Skeletal muscle cell (primary cell): ENCODE measurements at places on chromosomes 3 and 15.

DNA sequence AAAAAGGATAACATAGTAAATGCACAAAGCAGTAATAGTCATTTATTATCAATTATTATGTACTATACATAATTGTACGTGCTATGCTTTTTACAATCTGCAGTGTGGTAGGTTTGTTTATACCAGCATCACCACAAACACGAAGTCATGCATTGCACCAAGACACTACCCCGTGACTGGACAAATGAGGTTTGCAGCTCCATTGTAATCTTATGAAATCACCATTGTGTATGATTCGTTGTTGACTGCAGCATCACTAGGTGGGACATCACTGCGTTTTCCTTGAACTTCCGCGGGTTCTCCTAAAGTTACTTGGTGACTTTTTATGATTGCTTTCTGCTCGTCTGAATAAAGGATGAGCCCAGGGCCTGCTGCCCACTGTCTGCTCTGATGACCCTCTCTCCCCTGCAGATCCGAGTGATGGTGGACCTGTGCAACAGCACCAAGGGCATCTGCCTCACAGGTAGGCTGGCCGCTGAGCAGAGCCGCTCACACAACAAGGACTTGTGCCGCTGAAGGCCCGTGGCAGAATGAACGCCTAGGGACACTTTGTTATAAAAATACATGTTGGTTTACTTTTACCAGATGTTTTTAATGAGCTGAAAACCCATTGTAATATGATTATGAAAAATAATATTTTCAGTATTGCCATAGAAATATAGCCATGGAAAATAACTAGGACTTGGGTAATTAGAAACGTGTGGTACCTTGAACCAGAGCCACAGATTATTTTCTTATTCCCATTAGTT, 35.8 kb downstream of the GLDN start:
- DNase-seq = peak; percentile 53

DNA sequence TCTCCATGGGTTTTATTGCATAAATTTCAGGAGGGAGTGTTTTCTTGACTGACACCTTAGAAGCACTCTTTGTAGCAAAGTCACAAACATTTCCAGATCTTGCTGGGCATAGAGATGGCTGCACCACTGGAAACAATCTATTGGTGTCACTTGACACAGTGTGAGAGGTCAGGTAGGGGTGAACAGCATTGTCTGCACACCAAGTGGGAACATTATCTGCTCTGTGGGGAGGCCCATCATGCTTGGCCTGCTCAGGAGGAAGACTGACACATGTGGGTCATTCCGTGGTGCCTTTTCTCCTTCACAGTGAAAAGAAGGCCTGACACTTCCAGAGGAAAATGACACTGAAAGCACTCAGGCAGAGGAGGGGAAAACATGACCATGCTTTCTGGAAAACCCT, 149.9 kb upstream of the GALNT15 start:
- no peak for DNase-seq

DNA sequence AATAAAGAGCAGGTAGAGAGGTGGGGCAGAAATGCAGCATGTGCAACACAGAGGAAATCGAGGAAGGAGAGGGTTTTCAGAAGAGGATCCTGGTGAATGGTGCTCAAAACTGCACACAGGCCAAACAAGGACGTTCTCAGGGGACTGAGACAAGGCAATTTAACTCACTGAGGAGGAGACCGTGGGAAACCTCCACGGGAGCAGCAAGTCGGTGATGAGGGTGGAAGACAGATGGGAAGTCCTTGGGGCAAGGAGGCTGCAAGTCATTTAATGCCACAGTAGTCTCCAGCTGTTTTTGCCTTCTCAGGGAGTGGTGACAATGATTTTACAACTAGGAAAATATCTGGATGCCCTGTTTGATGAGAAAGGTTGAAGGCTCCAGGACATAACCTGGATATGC, 11.5 kb upstream of the PDIA5 start:
- no peak for DNase-seq

DNA sequence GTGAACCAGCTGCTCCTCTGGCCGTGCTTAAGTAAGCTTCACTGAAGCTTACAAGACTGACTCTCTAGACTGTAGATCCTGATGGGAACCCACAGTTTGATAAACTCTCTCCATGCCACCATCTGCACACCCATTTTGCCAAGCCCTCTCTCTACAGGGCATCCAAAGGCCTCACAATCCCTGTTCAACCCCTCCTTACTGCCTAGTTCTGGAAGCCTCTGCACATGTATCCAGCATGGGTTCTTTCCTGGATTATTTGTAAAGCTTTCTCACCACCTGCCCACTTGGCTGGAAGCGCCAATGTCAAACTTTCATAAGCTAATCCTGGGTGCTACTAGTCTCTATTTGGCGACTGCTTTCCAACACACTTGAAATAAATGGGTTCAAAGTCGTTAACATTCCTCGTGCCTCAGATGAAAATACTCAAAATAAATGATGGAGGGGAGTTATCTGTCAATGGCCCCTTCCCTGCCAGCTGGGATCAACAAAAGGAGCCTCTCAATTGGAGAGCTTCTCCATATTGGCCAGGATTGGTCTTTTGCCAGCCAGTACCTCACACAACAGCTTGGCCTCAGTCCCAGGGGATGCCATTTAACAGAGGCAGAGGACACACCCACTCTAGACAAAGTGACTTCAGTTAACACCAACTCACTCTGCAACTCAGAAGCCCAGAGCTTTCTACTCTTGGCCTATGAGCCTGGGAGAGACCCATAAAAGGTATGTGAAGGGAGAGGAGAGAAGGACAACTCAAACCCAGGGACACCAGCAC, 48.1 kb downstream of the SH3BP5 start:
- no peak for DNase-seq

DNA sequence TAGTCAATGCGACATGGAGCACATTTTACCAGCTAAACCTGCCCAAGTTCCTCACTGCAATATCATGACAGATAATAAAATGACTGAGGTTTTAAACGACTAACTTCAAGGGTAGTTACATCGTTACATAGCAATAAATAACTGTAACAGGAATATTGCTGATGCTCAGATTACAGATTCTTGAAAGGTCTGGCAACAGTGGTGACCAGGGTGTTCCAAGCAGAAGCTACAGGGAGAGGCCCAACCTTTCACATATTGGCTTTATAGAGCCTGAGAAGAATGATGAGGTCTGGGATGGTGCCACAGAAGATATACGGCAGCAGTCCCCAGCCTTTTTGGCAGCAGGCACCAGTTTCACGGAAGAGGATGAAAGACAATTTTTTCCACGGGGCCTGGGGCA, 51.1 kb upstream of the CSPG5 start:
- DNase-seq = no peak

DNA sequence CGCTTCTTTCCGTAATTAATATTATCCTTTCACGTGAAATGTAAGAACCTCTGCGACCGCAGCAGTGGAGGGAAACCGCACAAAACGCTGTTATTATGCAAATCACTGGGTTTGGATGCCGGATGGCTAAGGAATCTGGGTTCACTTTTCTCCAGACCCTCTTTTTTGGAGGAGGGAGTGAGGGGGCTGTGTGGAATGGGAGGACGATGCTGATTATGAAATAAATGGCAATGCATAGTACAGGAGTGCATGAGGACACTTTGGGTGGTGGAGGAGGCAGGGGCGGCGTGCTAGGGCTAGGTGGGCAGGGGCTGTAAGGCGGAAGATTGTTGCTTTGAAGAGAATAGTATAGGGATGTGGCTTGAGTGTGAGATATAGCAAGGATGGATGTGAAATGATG, 1.8 kb downstream of the CADM2 start:
- DNase-seq = no peak

DNA sequence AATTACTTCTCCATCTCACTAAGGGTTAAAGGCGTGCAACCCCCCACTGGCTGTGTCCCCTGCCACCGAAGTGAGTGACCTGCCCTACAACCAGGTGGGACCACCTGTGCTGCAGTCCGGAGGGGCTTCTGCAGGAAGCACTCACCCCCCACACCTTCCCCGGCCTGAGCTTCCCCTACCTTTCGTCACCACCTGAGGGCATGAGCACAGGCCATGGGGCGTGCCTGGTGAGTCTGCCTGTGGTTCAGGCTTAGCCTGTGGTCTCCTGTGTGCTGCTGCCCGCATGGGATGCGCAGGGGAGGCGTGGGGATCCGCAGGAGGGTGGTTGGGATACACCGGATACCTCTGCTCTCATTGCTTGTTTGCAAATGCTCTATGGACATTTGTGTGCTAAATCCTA, 46.0 kb downstream of the KLHL25 start:
- DNase-seq = no peak

DNA sequence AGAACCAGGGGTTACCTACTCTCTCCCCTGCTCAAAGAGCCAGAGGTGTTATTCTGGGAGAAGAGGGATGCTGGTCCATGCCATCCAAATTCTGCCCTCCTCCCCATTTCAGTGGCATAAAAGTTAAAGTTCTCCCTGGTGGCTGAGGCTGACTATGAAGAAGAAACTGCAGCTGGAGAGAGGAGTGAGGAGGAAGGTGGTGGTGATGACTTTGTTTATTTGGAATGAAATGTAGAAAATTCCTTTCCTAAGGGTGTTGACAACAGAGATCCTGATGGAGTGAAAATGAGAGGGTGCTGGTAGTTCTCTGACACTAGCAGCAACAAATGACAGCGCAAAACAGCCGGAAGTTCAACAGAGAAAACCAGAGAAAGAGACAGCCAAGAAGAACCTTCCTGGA, 100.4 kb downstream of the PCCB start:
- peak; percentile 41 for DNase-seq

- no peak for DNase-seq
Measured at GRCh38 chr15:50061503-50061902, 57.5 kb downstream of the ATP8B4 start.

DNA sequence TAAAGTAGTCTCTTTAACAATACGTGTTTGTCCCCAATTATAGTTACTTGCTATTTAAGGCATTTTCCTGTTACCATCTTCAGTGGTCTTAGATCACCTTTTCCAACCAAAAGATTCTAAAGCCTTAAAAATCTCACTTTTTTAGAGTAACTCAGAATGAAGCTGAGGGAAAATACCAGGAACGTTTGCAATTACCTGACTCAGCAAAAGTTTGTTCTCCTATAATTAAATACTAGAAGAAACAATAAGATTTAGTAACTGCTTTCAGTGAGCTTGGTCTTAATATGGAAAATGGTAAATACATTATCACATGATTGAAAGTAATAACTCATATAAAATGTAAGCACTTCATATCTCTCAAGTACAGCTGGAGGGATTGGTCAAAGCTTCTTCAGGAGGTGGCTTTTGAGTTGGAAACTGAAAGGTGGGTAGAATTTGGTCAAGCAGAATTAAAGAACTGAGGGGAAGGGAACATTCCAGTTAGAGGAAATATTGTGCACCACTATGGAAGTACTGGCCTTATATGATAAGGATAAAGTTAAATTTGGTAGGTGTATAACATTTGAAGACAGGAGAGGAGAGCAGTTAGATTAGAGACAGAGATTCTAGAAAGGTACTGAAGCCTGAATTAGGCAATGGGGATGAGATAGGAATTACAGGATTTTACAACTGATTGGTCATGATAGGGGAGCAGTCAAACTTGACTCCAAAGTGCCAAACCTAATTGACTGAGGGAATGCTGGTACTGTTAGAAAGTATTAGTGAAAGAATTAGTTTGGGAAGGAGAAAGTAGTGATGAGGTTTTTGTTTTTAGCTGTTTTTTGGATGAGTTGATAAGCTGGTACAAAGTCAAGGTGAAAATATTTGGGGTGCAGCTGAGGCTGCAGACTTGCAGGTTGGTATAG, 21.9 kb downstream of the TSC22D2 start:
- no peak for DNase-seq

DNA sequence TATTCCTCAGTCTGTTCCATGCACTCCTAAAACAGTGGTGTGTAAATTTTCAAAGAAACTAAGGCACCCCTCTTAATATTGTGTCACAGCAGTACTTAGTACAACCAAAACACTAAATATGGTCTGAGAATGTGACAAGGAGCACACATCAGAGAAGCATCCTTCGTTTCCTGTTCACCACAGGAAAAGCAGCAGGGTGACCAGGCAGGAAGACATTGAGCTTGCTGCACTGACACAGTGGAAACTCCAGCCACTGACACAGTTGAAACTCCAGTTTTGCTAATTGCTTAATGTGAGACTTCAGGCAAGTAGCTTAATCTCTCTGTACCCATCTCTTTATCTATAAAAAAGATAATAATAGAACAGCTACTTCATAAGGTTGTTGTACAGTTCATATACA, 353.0 kb upstream of the RORA start:
- no peak for DNase-seq

DNA sequence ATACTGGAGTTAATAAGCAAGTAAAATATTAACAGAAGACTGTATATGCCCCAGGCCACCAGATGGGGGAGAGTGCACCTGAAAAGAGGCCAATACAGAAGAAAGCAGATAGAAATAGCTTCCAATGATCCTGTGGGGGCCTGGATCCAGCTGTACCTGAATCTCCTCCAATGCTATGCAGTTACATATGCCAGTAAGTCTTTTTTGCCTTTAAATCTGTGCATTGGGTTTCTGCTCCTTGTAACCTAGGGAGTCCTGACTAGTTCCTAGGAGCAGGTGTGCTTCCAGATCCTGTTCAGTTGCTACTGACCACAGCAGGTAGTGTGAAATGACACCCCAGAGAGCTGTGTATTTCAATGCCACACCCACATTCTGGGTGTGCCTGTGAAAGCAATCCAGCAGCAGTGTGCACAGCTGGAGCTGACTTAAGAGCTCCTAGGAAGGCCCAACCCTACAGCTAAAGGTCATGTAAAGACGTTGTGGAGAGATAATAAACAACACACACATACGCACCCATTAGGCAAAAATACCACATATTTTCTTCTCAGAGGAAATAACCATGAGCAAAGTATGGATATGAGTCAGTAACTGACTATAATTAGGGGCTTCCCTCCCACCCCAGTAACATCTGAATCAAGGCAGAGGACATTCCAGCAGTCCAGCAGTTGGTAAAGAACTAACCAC, 62.2 kb upstream of the AKAP13 start:
- DNase-seq = peak; percentile 86

DNA sequence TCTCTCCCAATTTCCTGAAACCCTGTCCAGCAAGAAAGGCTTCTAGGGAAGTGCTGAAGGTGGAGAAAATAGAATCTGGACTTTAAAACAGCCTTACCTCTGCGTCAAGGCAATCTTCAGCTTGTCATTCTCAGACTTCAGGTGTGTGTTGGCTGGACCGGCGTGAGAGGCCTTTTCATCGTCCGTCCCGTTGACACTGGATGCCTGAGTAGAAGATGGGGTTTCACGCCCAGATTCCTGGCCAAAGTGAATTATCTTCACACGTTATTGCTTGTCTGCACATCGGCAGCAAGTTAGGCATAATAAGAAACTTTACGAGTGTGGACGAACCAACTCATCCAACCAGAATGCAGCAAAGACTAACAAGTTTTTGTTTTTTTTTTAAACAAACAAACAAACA, 49.5 kb downstream of the WHAMM start:
- no peak for DNase-seq
